Smooth muscle cell of bladder (primary cell): ENCODE measurements at places on chromosomes 11 and 22. TPM values are rescaled to one million over a fixed set of nuclear protein-coding genes. Genes with fewer than 3 reads are reported as not detected.

AGBL2 gene
- total RNA-seq, result 0.83 and 2.0 TPM in 2 replicates

RBMXL2 gene
- not detected in 2 replicates for total RNA-seq

NCAM1 gene
- total RNA-seq, result 0.14 and 0.28 TPM in 2 replicates

GAL3ST1 gene
- total RNA-seq, result 0.18 and 0.43 TPM in 2 replicates

HEPN1 gene
- not detected in 2 replicates for total RNA-seq

UBQLNL gene
- total RNA-seq, result 0.14 and 0.18 TPM in 2 replicates

GNAZ gene
- 3.4 and 3.7 TPM in 2 replicates for total RNA-seq

LINC01488 gene
- total RNA-seq, result not detected in 2 replicates

CAT gene
- 69.9 and 84.2 TPM in 2 replicates for total RNA-seq

OR4A16 gene
- not detected in 2 replicates for total RNA-seq

APOBEC3A gene
- not detected in 2 replicates for total RNA-seq

TUB gene
- 15.2 and 21.6 TPM in 2 replicates for total RNA-seq

CSF2RB gene
- 0.09 TPM in 1 of 2 replicates, not detected in the other for total RNA-seq

DCHS1 gene
- 2.0 and 5.2 TPM in 2 replicates for total RNA-seq

BACE1 gene
- 18.1 and 24.4 TPM in 2 replicates for total RNA-seq

APOL5 gene
- total RNA-seq, result not detected in 2 replicates

FAM180B gene
- total RNA-seq, result 0.09 TPM in 1 of 2 replicates, not detected in the other

KDM4E gene
- total RNA-seq, result not detected in 2 replicates

CCDC73 gene
- not detected in 2 replicates for total RNA-seq

PDE2A gene
- 0.18 and 0.28 TPM in 2 replicates for total RNA-seq

TEX54 gene
- total RNA-seq, result not detected in 2 replicates

GPHA2 gene
- total RNA-seq, result not detected in 2 replicates
